ENCODE measurements at places on chromosomes 1 and 21. TPM values are rescaled to one million over a fixed set of nuclear protein-coding genes. Genes with fewer than 3 reads are reported as not detected.

DNA sequence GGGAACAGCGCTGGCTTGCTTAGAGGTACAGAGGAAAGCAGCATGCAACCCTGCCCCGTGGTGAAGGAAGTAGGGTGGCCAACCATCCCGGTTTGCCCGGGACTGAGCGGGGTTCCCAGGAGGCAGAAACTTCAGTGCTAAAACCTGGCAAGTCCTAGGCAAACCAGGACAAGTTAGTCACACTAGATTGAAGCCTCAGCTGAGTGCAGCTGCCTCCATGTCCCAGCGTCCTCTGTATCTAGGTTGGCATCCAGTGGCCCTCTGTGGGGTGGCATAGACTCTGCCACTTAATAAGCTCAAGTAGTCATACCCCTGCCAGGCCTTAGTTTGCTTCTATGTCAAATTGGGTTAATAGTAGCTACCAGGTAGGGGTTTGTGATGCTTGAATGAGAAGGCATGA, 67.1 kb downstream of the ATP2B4 start:
- DNase-seq = no peak

DNA sequence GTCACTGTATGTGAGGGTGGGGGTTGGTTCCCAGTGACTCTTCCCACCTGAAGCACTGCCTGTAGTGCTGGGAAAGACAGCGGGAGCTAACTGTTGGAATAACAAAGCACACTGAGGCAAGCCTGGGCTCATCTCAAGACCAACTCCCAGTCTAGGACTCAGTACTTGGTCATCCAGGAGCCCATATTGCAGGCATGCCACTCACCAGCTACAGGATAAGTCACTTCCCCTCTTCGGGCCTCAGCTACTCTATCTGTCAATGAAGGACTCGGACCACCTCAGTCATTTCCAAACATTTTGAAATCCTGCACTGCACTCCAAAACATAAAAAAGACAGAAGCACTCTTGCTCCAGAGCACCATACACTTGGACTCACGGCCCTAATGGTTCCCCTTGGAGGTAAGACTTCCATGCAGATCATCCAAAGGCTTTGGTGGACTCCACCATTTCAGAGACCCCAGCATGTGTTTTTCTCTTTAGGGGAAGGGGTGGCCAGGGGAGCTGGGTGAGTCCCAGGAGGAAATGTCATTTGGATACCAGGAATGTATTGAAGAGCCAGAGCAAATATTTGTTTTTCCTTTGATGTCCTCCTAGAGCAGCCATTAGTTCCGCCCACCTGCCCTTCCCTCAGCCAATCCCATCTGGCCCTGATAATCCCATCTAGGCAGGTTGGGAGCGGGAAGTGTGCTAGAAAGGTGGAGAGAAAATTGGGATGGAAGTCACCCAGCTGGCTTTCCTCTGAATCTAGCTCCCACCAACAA, 3.1 kb downstream of the NUAK2 start:
- no peak for DNase-seq

- DNase-seq = no peak
Observed at GRCh38 chr1:160161965-160162705, 10.7 kb downstream of the ATP1A4 start.

DNA sequence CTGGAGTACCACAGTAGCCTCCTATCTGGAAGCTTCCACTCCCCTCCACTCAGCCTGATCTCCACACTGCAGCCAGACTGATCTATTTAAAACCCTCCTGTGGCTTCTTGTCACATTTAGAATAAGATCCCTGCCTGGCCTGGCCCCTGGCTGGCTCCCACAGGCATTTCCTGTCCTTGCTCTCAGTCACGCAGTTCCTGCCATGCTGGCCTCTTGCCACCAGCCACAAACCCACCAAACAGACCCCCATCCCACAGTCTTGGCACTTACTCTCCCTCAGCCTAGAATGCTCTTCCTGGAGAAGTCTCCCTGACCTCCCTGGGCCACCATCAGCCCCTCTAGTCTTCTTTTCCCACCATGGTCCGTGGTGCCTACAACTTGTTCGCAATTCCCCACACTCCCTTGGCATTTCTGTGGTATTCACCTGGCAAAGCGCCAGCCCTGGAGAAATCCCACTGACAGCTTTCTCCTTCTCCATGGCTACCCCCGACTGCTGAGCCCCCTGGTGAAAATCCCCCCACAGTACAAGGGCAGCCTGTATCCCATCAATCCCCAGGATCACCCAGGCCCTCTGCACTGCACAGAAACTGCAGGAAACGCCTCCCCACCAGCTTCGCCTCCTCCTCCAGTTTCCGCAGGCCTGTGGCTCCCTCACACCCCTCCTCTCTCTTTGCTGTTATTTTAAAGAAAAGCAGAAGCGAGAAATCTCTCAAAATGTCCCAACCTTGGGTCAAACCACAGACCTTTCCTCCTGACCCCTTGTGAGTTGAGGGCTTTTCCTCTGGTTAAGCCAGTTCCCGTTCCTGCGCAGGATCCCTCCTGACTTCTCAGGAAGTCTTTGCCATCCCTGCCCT, 94.5 kb downstream of the SYT2 start:
- DNase-seq = no peak

GRCh38 chr1:214505134-214505533, 46.3 kb downstream of the PTPN14 start:
- no peak for DNase-seq

- no peak for DNase-seq
Observed at GRCh38 chr1:106536741-106537140, 519.7 kb upstream of the PRMT6 start.

DNA sequence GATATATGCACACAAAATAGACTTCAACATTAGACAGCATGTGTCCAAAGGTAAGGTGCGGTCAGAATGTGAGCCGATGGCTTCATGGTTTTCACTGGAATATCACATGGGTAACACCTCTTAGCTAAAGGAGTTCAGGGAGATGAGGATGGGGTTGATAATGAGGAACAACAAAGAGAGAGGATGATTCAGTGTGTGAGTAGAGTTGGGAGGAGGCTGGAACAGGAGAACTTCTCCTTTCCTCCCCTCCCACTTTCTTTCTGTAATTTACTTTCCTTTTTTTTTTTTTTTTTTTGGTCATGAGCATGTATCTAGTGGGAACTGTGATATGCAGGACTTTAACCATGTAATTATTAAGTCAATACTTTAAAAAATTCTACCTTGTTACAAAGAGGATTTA, 99.4 kb downstream of the FASLG start:
- no peak for DNase-seq

GRCh38 chr1:4650481-4650880, 3.9 kb upstream of the AJAP1 start:
- DNase-seq = no peak

- peak; percentile 67 for DNase-seq
Observed at GRCh38 chr1:12012560-12013316, 6.6 kb upstream of the MIIP start.

DNA sequence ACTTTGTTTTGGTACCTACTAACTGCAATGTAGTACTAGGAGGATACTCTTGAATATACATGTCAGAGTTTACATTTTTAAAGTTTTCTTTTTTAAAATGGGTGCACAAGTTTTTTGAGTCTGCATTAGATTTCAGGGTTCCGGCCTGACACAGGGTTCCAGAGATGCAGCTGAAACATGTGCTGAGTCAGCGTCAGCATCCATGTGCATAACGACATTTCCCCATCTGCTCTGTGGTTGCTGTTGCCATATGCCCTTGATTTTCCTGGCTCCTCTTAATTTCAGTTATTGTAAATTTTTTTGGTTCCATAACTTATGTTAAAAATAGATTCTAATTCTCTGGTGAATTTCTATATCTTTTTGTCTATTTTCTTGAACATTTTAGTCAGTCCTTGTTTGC, 12.3 kb upstream of the METTL13 start:
- no peak for DNase-seq

- no peak for DNase-seq
Observed at GRCh38 chr1:85683292-85684025, 24.8 kb downstream of the ZNHIT6 start.

GRCh38 chr1:237864338-237865244, 26.1 kb downstream of the ZP4 start:
- DNase-seq = no peak

DNA sequence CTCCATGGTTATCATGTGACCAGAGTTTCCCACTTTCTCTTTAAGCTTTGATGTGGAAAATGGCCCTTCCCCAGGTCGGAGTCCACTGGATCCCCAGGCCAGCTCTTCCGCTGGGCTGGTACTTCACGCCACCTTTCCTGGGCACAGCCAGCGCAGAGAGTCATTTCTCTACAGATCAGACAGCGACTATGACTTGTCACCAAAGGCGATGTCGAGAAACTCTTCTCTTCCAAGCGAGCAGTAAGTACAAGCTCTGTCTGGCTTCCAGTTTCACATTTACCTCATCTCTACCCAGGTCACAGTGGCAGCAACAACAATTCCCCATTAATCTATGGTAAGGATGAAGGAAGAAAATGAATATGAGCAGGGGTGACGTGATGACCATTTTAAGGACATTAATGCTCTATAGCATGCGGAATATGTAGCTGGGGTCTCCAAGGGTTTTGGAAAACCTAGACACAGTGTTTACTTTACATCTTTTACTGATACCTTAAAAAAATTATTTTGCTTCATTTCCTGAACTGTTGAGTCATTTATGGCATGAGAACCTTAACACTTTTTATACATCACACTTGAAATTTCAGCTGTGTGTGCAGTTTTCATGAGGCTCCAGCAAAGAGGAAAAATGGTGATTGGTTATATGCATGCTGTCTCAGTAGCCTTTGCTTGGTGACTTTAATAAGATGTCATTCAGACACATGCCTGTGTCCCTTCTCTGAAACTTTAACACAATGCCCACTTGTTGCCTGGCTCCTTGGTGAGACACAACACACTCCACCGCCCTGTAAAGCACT, 286.3 kb upstream of the SGIP1 start:
- DNase-seq = no peak

GRCh38 chr1:43227143-43227764, 42.5 kb upstream of the TMEM125 start:
- no peak for DNase-seq

- no peak for DNase-seq
Observed at GRCh38 chr1:160451859-160452232, 51.5 kb downstream of the VANGL2 start.

- no peak for DNase-seq
Observed at GRCh38 chr1:3807769-3808168, 11.5 kb upstream of the LRRC47 start.

DNA sequence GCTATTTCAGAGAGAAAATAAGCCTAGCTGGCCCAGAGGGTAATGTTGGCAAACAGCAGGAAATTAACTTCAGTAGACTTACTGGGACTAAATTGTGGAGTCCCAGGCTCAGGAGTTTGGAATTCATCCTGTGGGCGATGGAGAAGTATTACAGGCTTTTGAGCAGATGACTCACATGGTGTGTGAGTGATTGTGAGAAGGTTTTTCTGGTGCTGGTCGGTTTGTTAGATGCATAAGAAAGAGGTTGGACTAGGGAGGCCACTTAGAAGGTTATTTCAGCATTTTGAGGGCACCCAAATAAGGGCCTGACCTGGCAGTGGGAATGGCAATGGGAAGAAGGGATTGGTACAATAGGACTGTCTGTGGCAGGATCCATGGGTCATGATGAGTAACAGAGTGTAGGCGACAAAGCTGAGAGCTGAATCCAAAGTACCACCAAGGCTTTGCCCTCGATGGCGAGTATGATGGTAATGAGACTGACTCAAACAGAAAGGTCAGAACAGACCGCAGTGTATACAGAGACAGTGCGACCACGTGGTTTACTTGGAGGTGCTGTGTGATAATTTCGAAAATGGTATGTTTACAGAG, 69.2 kb upstream of the KIF26B start:
- DNase-seq = no peak

DNA sequence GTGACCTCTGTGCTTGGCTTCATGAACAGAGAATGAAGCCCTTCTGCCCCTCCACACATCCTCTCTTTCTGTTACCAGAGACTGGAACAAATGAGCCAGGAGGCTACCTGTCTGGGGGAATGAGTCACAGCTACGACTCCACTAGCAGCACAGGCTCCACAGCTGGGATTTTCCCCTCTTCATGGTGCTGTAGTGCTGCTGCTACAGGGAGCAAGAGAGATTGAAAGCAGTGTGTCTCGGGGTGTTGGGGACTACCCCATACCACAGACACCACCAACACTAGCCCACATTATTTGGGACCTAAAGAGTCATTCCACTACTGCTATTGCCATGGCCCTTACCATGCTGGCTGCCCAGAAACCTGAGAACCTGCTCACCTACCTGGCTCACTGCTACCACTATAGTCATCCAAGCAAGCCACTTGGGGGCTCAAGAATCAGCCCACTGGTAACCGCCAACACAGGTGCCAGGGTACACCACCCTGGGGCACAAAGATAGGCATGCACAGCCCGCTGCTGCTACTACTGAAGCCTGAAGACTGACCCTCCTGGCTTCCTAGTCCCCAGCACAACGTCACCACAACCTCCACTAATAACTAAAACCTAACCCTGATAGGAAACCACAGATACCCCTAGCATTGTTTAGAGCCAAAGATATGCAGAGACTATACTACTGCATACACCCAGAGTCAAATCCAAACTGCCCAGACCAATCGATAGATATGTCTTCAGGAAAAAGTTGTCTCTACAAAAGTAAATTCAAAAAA, 17.7 kb downstream of the CD1E start:
- DNase-seq = no peak

GRCh38 chr1:227756172-227756959, 21.1 kb downstream of the SNAP47 start:
- no peak for DNase-seq

- no peak for DNase-seq
Observed at GRCh38 chr1:195962051-195962450, 646.2 kb downstream of the KCNT2 start.

DNA sequence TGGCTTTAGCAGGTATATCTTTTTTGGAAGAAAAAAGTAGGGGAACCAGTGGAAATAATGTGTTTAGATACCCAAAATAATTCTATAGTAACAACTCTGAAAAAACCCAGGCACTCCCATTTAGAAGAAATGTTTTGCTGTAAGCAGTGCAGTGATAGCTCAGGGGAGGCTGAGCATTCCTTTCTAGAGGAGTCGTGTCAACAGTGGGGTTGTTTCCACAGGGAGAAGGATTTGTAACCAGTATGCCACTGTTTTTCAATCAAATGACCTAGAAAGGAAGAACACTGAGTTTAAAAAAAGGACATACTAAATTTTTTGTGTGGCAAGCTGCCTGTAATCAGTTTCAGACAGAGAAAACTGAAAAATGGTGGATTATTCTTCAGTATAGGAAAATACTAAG, 2.4 kb downstream of the PGD start:
- no peak for DNase-seq

GRCh38 chr1:214898718-214899117, 183.8 kb upstream of the KCNK2 start:
- DNase-seq = no peak

DNA sequence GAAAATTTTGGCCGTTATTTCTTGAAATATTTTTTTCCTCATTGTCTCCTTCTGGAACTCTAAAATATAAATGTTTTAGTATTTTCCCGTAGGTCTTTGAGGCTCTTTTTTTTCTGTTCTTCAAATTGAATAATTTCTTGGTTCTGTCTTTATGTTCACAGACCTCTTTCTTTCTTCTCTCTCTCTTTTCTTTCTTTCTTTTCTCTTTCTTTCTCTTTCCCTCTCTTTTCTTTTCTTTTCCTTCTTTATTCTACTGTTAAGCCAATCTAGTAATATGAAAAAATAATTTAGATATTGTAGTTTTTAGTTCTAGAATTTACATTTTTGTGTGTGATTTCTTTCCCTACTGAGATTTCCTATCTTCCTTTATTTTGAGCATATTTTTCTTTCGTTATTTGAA, 30.1 kb downstream of the CLIC4 start:
- DNase-seq = no peak

The KRTAP7-1 gene
- total RNA-seq = not detected

The FAM78B gene
- 4.4 TPM for total RNA-seq

The HJV gene
- not detected for total RNA-seq

The SPRR3 gene
- 1,163 TPM for total RNA-seq

The TACSTD2 gene
- 203 TPM for total RNA-seq

The SPRR2G gene
- not detected for total RNA-seq

The LHX8 gene
- not detected for total RNA-seq

The OPTC gene
- total RNA-seq = not detected

The MAP3K7CL gene
- 6.9 TPM for total RNA-seq

All from vagina (tissue), 2 donors.